Stimulated activated CD8-positive, alpha-beta memory T cell treated with anti-CD3 and anti-CD28 coated beads, Interleukin-15, amount 100 ng/mL, for 4 hours (primary cell): ENCODE measurements at places on chromosomes 6 and 20.

GRCh38 chr6:109397020-109397419, 14.8 kb upstream of the CD164 start:
- DNase-seq, result no peak

GRCh38 chr20:63071541-63072181, 64.9 kb upstream of the BHLHE23 start:
- DNase-seq, result no peak

GRCh38 chr6:56329271-56330050, 82.1 kb upstream of the COL21A1 start:
- no peak for DNase-seq

DNA sequence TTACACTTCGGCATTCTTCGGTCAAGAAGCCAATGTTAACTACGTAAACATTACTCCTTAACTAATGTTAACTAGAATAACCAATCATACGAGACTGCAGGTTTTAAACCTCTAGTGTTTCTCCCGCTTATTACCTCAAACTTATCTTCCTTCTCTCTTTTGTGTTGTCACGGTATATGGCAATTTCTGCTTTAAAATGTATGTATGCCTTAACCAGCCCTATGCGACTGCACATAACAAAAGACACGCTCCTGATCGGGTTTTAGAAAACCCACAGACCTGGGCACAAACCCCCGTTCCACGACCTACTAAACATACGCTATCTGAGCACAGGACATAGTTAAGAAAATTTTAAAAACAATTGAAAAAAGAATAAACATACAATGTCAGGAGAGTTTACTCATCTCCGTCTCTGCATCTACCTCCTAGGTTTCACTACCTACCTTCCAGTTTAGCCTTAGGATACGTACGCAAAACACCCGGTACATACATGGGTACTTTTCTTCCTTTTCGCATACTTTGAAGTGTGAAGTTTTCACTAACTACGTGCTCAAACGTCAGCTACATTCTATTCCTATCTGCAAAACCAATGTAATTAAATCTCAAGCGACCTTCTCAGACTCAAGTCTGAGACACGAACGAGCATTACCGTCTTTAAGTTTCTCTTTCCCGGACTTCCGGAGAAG, 1.1 kb downstream of the CD164 start:
- no peak for DNase-seq

DNA sequence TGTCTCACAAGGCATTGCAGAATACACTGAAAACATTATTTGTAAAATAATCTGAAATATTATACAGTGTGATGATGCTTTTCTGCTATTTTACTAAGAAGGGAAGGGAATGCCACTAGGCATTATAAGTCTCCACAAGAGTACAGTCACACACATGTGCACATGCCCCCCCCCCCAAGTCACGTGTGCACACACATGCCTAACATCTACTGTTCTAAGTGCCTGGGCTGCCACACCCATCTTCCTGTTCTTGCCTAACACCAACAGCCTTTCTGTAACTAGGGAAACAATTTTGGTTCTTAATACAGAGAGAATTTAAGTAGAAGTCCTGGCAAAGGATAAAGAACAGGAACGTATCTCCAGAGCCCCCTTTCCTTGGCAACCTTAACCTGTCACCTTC, 58.2 kb upstream of the BCLAF1 start:
- DNase-seq, result no peak

DNA sequence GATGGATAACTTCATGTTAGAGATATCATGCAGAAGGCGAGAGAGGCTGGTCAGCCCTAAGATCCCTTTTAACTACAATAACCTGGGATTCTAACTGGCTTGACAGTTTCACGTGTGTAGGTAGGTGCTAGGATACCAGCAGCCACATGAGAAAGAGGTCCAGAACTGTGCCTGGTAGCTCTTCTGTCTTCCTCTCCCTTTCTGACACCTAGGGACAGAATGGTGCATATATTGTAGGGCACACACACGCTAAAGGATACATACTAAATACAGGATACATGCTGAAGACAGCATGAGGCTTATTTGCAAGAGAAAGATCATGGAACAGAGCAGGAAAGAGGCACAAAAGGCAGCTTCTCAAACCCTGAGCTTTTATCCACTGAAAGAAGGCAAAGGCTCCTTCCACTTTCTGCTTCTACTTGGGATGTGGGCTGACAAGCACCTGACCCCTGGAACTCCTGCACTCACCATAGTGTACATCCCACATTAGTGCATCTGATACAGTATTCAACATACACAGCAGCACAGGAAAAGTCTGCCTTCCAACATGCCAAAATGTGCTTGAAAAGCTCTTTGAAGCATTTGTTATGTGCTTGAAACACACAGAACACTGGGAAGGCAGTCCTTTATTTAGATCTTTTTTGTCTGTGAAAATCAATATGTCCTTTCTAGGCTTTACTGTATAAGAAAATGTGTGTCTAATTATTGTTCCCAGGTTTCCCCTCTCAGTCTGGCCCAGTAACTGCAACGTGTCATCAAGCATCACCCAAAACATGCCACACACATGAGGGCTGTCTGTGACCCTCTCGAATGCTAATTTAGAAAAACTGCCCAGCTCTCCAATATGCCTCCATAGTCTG, 3.2 kb downstream of the SLC22A23 start:
- DNase-seq, result no peak

DNA sequence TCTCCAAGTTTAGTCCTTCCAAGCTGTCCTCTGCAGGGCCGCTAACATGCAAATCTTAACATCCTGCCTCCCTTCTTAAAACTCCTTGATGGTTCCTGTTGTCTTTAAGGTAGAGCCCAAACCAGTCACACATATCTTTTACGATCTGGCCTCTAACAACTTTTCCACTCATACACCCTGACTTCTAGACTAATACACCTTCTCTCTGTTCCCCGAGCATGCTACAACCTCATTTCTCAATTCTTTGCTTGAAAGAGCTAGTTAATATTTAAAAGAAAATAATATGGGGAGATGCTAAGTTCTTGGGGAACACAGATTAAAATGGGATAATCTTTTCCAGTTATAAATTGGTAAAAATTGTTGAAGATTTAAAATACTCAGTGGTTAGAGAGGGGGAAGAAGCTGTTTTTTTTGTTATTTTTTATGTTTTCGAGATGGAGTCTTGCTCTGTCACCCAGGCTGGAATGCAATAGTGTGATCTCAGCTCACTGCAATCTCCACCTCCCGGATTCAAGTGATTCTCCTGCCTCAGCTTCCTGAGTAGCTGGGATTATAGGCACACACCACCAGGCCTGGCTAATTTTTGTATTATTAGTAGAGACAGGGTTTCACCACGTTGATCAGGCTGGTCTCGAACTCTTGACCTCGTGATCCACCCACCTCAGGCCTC, 250.7 kb downstream of the MAFB start:
- no peak for DNase-seq

- no peak for DNase-seq
Measured at GRCh38 chr6:170051229-170052172, 239.4 kb downstream of the DLL1 start.

- no peak for DNase-seq
Measured at GRCh38 chr20:36066777-36067176, 87.8 kb upstream of the EPB41L1 start.

- no peak for DNase-seq
Measured at GRCh38 chr6:131231103-131231502, 95.8 kb downstream of the AKAP7 start.

DNA sequence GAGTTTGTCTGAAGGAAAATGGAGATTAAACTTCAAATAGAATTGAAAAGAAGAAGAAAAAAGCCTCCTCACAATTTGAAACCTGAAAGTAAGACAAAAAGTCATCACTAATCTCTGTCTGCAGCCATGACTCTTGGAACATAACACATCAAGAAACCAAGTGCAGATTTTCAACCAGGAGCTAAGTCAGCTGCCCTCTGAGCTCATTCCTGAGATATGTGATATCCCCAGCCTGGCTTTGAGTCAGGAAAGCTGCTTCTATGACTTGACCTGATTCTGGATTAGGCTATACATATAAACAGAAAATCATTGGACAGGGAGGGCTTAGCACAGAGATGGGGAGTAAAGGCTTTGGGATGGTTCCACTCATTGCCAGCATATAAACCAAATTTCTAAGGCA, 891.4 kb downstream of the TFAP2A start:
- no peak for DNase-seq

DNA sequence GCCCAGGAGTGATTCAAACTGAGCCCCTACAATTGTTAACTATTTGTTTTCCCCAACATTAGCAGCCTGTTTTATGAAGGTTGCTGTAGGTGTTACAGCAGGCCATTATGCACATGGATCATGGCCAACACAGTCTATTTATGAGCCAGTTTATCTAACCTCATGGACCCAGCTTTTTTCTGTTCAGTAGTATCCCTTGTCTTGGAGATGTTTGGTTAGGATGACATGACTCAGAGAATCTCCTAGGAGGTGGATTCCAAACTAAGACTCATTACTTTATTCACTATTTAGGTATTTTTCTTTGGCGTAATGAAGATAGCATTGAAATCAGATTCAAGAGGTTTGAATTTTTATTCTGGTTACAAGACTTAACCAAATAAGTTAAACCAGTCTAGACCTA, 62.8 kb upstream of the TFB1M start:
- no peak for DNase-seq

GRCh38 chr6:57257911-57258541, 35.9 kb upstream of the RAB23 start:
- DNase-seq, result no peak

- no peak for DNase-seq
Measured at GRCh38 chr6:108720827-108721226, 127.4 kb upstream of the ARMC2 start.

DNA sequence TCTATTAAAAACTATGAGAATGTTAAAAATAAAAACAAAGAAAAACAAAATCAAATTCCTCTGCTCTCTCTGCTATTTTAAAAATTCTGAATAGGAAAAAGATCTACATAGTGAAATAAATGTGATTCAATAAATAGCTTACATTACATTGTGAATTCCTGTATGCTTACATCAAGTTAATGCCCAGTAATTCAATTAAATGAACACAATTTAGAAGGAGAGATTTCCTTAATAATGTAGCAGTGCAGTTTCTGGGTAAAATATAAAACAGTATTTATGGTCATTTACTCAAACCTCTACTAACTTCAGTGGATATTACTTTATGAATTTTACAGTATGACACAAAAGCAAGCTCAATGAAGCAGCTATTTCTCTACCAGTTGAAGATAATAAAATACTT, 594.6 kb downstream of the EYS start:
- no peak for DNase-seq

GRCh38 chr20:6623989-6624388, 143.5 kb upstream of the BMP2 start:
- no peak for DNase-seq

GRCh38 chr6:36514554-36515456, 32.5 kb downstream of the STK38 start:
- no peak for DNase-seq

GRCh38 chr6:93644611-93645010, 225.3 kb upstream of the EPHA7 start:
- no peak for DNase-seq

DNA sequence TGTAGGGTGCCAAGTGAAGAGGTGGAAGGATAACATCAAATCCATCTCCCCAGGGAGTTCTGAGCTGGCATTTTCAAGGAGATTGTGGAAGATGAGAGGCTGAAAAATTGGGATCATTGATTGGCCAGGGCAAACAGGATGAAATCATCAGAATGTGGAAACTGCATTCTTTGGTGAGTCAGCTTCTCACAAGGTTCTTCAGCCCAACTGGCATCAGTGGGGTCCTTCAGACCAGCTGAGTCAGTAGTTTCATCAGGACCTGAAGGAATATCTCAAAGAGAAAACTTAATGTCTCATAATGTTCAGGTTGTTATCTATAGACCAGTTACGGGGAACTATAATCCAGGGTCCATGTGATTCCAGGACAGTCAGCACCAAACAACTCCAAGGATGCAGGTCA, 195.8 kb downstream of the HAO1 start:
- DNase-seq, result no peak

GRCh38 chr20:42686057-42686456, 503.6 kb downstream of the PTPRT start:
- no peak for DNase-seq

DNA sequence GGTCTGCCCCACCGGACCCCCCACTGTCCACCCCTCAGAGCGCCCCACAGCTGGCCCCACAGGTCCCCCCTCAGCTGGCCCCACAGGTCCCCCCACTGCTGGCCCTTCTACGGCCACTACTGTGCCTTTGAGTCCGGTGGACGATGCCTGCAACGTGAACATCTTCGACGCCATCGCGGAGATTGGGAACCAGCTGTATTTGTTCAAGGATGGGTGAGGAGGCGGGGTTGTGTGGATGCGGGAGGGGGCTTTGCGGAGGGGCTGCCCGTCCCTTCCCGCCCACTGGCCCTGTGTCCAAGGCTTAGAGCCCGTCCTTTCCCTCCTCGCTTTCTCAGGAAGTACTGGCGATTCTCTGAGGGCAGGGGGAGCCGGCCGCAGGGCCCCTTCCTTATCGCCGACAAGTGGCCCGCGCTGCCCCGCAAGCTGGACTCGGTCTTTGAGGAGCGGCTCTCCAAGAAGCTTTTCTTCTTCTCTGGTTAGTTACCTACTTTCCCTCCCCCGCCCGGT, 4.7 kb downstream of the MMP9 start:
- no peak for DNase-seq

DNA sequence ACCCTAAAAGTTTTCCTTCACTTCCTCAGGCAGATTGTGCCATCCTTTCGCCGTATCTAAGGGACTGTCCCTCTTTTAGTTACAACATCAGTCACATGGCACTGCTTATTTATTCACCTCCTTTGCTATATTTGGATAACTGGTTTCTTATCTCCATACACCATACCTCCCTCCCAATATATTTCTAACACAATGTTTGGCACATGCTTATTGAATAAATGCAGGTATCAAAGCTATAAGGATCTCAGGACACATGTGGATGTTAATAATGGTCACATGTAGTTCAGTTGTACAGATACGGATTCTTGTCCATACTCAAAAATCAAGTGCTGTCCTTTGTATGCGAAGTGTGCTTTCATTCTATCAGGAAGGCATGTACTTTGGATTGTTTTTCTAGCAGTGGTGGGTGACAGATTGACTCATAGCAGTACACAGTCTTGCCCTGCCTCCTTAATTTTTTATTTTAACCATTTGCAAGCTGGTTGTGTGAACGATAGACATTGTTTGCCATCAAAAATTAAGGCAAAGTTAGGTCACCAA, 407.1 kb upstream of the RUNX2 start:
- DNase-seq, result no peak

- DNase-seq, result peak; percentile 39
Measured at GRCh38 chr6:72622094-72622940, 453 bp downstream of the KCNQ5 start.
